ENCODE measurements at places on chromosomes 1 and 21.

DNA sequence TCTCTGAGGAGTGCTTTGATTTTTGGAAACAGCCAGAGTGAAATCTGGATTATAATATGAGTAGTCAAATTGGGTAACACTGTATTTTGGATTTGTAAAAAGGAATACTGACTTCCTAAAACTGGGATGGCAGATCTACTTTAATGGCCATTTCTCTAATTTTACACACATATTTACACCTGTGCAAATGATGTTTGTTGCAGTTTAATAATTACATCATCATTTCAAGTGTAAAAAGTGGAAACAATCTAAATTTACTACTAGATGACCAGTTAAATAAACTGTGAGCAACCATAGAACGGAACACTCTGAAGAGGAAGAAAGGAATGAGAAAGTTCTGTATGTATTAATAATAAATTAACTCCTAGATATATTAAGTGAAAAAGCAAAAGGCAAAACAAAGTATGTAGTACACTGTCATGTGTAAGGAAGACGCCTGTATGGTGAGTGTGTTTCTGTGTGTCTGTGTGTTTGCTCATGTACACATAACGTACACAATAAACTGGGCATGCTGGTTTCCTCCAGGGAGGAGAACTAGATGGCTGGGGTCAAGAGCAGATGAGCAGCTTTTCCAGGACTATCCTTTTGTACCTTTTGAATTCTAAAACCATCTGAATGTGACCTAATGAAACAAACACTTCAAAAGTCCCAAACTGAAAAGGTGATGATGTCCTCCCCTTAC is 2.9 kb upstream of the RHEX start:
- DNase-seq, result no peak

DNA sequence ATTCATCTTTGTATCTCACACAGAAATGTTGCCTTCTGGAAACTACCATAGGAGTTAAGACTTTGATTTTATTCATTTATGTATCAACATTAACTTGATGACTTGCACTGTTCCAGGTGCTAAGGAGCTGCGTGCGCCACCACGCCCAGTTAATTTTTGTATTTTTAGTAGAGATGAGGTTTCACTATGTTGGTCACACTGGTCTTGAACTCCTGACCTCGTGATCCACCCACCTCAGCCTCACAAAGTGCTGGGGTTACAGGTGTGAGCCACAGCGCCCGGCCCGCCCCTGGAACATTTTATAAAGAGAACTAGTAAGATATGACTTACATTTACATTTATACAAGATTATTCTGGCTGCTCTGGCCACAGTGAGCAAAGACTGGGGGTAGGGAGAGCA is 252.2 kb downstream of the FAF1 start:
- DNase-seq, result no peak

DNA sequence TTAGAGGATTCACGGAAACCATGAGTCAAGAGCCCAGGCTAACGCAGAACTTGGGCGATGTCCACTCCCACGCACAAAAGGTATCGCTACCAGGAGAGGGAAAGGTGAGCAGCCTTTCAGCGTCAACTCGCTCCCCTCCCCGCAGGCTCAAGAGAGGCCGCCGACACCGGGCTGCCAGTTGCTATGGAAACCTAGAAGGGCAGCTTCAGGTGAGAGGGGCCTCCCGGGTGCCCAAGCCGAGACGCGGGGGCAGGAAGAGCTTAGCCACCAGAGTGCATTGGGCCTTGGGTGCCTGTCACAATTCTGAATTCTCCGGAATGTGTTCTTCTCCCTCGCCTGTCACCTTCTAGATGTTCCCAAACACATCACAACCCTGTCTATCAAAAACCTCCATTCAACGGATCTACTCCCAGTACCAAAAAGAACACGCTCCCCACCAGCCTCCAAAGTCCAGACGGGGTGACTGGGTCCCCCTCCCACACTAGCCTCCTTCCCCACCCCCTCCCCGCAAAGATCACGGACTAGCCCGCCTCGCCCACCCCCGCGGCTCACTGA is 694 bp downstream of the MEAF6 start:
- DNase-seq, result peak; percentile 73

DNA sequence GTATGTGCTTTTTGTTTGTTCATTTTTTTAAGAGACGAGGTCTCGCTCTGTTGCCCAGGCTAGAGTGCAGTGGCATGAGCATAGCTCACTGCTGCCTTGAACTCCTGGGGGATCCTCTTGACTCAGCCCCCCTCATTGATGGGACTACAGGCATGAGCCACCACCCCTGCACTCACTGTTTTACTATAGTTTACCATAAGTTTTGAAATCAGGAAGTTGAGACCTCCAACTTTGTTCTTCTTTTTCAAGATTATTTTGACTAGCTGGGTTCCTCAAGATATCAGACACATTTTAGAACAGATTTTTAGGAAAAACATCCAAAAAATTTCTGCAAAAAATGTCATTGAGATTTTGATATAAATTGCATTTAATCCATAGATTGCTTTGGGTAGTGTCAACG is 120.4 kb upstream of the FGGY start:
- no peak for DNase-seq

GRCh38 chr1:168293356-168293755 is 12.7 kb downstream of the TBX19 start:
- no peak for DNase-seq

DNA sequence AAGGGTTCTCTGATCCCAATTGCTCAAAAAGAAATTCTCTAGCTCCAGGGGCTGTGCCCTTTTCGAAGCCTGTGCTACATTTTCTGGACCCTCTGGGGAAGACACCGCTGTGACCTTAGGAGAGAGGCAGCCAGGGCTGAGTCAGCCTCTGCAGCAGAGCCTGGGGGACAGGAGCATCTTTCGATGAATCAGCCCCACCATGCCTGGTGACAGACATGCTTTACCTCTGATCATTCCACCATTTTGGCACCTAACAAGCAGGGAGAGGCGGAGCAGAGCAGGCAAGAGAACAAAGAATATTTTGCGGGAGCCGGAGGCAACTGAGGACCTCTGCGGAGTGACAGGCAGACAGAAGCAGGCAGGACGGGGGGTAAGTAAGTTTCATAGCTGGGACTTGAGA is 84.9 kb downstream of the VWA5B1 start:
- no peak for DNase-seq

GRCh38 chr1:15249081-15249480 is 2.1 kb downstream of the FHAD1 start:
- peak; percentile 51 for DNase-seq

DNA sequence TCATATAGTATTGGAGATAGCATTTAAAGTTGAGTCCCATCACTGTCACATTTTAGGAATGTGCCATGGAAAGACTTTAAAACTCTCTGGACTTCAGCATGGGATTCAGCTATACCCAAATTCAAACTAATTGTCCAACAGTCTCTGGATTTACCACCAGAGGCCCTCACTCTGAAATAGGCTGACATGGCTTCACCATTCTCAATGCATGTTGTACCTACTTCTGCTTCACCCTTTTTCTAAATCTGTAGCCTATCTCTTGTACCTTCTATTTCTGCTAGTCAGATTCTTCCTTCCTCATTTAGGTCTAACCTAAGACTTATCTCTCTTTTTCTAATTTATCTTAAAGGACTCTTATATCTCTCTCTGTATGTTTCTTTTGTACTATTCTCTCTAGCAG is 512.7 kb upstream of the ZRANB2 start:
- no peak for DNase-seq
